ENCODE measurements at places on chromosomes 4 and X. TPM values are rescaled to one million over a fixed set of nuclear protein-coding genes. Genes with fewer than 3 reads are reported as not detected.

- no peak for DNase-seq
These were observed 1.8 kb downstream of the CCDC22 start for GRCh38 chrX:49237060-49237459.

Gene FHL1
- total RNA-seq: 98.5 TPM

DNA sequence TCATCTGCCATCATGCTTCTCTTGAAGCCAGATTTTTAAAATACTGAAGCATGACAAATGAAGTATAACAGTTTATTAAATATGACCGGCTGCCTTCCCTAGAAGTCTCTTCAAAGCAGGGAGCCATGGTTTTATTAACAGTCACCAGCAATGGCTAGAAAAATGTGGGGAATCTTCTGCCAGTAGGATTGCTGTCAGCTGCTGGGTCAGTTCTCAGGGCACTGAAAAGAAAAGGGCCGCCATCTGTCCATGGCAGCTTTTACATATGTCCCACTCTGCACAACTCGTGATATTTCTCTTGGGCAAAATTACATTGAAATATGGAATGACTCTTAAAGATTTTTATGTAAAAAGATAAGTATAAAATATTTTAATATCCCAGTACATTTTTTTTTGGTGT lies 2.8 kb downstream of the CCNG2 start:
- DNase-seq: no peak

Gene HERC5
- total RNA-seq: 10.5 TPM

- no peak for DNase-seq
These were observed 146.7 kb upstream of the MAP3K15 start for GRCh38 chrX:19661961-19662360.

GRCh38 chr4:106315476-106315967 lies 487 bp downstream of the TBCK start:
- DNase-seq: no peak

GRCh38 chr4:77903186-77903585 lies 40.6 kb downstream of the MRPL1 start:
- no peak for DNase-seq

- no peak for DNase-seq
These were observed 1265.7 kb downstream of the C4orf33 start for GRCh38 chr4:130361616-130362015.

Gene EIF1AX
- 112 TPM for total RNA-seq

GRCh38 chr4:26093551-26093950 lies 179.5 kb downstream of the SMIM20 start:
- no peak for DNase-seq

- DNase-seq: no peak
These were observed 25.1 kb downstream of the NIPAL1 start for GRCh38 chr4:48041535-48042137.

Gene EDNRA
- total RNA-seq: 47.1 TPM

GRCh38 chr4:144611850-144612249 lies 34.1 kb upstream of the HHIP start:
- no peak for DNase-seq

DNA sequence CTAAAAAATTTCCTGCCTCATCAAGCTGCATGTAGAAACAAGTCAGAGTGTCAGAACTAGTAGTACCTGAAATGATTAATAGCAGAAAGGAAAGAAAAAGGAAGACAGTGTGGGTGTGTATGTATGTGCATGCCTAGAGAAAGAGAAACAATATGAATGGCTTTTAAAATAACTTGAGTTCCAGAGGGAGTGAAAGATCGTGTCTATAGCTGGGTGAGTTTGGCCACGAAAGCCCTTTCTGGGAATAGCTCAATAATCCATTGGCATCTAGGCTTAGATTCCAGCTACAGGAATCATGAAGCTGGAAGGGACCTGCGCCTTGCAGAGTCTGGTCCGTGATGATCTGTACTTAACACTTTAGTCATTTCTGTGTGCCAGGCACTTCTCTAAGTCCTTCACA lies 195.6 kb downstream of the RAPGEF2 start:
- no peak for DNase-seq

Gene SPANXC
- total RNA-seq: not detected

- DNase-seq: no peak
These were observed 173.5 kb downstream of the ANTXR2 start for GRCh38 chr4:79899481-79899880.

DNA sequence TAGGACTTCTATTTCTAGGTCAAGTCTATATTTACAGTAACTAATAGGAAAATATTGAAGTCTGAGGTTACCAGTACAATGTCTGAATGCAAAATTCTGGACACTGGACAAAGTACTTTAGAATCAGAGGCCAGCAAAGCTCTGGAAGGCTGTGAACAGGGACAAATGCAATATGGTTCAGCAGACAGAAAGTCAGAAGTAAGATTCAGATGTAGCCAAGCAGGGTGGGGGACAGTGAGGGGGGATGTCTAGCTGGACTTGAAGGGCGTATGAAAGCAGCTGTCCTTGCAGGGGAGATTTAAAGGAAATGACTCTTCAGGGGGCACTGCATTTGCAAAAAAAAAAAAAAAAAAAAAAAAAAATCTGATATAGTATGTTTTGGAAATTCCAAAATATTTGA lies 2.9 kb downstream of the SORBS2 start:
- no peak for DNase-seq

DNA sequence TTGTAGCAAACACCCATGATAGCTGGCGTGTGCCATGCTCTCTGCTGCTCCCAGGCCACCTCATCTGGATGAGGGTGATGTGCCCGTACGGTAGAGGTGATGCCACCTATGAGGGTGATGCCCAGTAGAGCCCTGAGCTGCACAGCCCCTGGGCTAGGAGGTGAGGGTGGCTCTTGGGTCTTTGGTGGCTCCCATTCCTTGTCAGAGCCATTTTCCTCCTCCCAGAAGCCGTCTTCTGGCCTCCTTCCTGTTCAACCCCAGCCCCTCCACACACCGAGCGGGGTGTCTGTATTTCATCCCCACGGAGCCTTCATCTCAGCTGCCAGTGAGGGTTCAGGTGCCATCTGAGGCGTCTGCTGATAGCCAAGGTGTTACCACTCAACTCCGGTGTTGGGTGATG lies 12.0 kb upstream of the TNIP2 start:
- no peak for DNase-seq

Gene TRIM61
- 0.36 TPM for total RNA-seq

Gene SOWAHD
- 0.58 TPM for total RNA-seq

Gene TRIM60
- total RNA-seq: not detected

GRCh38 chr4:145041378-145041777 lies 56.6 kb downstream of the ANAPC10 start:
- DNase-seq: no peak

DNA sequence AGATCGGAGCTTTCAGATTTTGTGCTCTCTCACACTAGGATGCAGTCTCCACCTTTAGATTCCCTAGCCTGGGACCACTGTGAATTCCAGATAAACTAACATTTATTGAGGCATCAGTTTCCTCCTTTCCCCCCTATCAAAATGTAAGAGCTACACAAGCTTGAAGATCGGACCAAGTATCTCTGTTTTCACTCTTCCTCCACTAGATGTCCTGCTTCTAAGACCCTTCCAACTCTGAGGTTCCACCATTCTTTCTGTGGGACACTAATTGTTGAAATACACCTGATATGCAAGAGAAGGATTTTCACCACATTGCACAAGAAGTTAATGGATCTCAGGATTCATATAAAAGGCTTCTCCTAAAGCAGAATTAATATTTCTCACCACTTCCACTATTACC lies 43.0 kb upstream of the PHOX2B start:
- no peak for DNase-seq

GRCh38 chr4:26583538-26583864 lies 383 bp upstream of the TBC1D19 start:
- no peak for DNase-seq

DNA sequence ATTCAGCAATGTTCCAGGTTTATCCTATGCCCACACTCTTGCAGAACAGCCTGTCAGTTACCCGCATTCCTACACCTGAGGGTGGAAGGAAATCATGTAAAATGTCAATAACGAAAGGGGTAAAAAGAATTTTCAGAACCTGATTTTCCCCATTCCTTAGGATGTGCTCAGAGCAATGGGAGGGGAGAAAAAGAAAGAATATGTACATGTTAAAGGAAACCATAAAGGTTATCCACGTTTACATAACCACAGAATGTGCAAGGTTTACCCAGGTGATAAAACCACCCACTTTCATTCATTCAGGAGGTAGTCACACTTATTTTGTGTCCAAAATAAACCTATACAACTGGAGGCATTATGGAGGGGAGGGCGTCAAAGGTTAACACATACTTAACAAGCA lies 335.5 kb downstream of the ZNF674 start:
- DNase-seq: no peak

- no peak for DNase-seq
These were observed 144.7 kb downstream of the ZAR1 start for GRCh38 chr4:48634688-48635308.

Gene PPP2R3B
- total RNA-seq: 19.3 TPM

- DNase-seq: no peak
These were observed 568 bp upstream of the CASP6 start for GRCh38 chr4:109703664-109704361.

Gene ASMT
- 0.35 TPM for total RNA-seq

- no peak for DNase-seq
These were observed 2.9 kb downstream of the PF4 start for GRCh38 chr4:73978886-73979285.

Gene SLITRK2
- total RNA-seq: 0.25 TPM

Gene RAB40AL
- total RNA-seq: 0.51 TPM
